ENCODE measurements at places on chromosomes 11 and 22.

GRCh38 chr22:49848690-49849160 lies 4.9 kb upstream of the ZBED4 start:
- no peak for DNase-seq

GRCh38 chr11:105236664-105237063 lies 97.1 kb upstream of the CARD18 start:
- DNase-seq: no peak

DNA sequence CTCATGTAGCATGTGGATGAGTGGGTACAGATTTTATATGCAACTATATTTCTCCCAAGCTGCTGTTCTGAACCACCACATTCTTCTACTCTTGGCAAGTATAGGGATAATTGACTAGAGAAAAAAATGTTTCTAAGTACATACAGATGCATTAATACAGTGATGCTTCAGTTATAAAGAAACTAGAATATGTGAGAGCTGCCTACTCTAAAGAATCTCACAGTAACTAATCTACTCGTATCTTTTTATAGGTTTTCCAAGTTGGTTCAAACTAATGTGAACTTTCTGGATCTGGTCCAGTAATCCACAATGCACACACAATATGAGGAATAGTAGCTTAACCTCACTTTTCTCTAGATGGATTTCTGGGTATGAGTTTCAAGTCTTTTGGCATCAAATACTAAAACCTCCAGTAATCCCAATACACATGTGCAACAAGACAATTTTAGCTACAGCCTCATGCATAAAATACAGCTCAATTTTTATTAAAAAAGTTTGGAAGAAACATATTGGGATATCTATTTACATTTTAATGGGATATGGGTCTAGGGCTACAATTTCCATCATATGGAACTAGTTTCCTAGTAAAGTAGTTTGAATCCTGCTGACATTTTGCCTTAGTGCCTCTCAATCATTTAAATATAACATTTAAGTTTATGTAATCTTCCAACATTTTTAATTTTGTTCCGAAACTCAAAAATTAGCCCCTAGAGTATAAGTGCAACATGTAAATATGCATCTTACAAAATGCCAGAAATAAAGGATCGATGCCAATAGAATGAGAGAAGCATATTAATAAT lies 2209.7 kb downstream of the LRRC4C start:
- no peak for DNase-seq

- DNase-seq: no peak
Measured at GRCh38 chr11:8309311-8309710, 45.6 kb upstream of the LMO1 start.

- DNase-seq: no peak
Measured at GRCh38 chr11:123406441-123407129, 23.5 kb upstream of the GRAMD1B start.
